Activated T-helper 17 cell treated with anti-CD3 and anti-CD28 coated beads, Interleukin-2, amount 50 U/mL, for 72 hours (primary cell): ENCODE measurements at places on chromosomes 12 and 14. TPM values are rescaled to one million over a fixed set of nuclear protein-coding genes. Genes with fewer than 3 reads are reported as not detected.

DNA sequence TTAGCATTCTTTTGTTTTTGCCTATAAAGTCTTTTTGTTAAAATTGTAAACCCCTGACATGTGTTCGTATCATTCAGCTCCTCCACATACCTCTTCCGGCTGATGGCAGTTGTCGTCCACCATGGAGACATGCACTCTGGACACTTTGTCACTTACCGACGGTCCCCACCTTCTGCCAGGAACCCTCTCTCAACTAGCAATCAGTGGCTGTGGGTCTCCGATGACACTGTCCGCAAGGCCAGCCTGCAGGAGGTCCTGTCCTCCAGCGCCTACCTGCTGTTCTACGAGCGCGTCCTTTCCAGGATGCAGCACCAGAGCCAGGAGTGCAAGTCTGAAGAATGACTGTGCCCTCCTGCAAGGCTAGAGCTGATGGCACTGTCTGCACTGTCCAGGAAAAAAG lies 7.7 kb downstream of the ALKBH2 start:
- no peak for ATAC-seq

- ATAC-seq: no peak
Measured at GRCh38 chr12:95701275-95701674, 89.3 kb downstream of the NTN4 start.

- no peak for ATAC-seq
Measured at GRCh38 chr12:9902539-9903228, 21.4 kb downstream of the KLRF2 start.

DNA sequence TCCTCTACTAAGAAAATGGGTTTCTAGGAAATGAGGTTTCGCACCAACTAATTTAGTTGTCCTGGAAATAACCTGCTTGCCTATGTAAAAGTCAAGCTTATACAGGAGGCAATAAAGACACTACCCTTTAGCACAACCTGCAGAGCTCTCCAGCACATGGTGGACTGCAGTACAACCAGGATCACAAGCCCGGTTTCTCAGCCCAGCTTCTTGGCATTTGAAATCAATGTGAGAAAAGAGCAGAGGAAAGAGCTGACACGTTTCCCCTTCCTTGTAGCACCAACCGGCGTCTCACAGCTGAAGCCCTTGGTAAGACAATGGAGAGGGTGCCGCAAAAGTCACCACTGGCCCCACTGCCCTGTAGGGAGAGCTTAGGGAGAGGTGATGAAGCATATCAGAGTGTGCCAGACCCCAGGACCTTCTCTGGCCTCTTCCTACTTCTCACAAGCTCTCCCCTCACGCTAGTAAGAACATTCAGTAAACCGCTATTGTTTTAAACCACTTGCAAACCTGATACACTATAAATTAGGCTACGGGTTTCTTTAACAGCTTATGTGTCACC lies 8.6 kb downstream of the SPTLC2 start:
- peak; percentile 53 for ATAC-seq

- peak; percentile 2 for ATAC-seq
Measured at GRCh38 chr12:64609536-64610078, 688 bp upstream of the RASSF3 start.

DNA sequence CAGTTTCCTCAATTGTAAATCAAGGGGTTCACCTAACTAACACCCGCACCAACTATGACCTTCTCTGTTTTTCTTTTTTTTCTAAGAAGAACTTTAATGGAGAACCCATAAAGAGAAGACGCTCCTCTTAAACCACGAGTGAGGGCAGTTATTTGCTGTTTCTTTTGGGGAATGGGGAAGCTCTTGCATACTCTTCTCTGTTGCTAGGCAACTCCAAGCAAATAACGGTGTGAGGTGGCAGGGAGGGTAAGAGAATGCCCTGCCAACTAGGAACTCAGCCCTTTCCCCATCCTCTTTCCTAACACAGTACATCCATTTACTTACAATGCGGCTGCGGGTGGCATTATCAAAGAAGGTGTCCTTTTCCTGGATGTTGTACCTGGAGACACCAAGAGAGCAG lies 114.9 kb downstream of the ANO2 start:
- ATAC-seq: no peak

- no peak for ATAC-seq
Measured at GRCh38 chr12:69241438-69242092, 2.2 kb downstream of the CPSF6 start.

- no peak for ATAC-seq
Measured at GRCh38 chr12:46773586-46774321, 52.0 kb downstream of the SLC38A4 start.

- peak; percentile 43 for ATAC-seq
Measured at GRCh38 chr12:132489078-132489601, 811 bp upstream of the FBRSL1 start.

- ATAC-seq: no peak
Measured at GRCh38 chr14:38134416-38135030, 73.2 kb upstream of the SSTR1 start.

RNU4-1 gene
- total RNA-seq: 2,470 TPM

PAX9 gene
- total RNA-seq: not detected

GPR135 gene
- total RNA-seq: 2.1 TPM

IFI27 gene
- 2.1 TPM for total RNA-seq
